ENCODE measurements at places on chromosomes 4 and X. TPM values are rescaled to one million over a fixed set of nuclear protein-coding genes. Genes with fewer than 3 reads are reported as not detected.

- H3K36me3 ChIP-seq, result no peaks in the 10 kb centered on the region
- no peaks in the 10 kb centered on the region for H3K4me1 ChIP-seq
- H3K27me3 ChIP-seq, result no peaks in the 10 kb centered on the region
- H3K27ac ChIP-seq, result peak overlapping the region; percentile 41
- no peak overlapping the region for H3K4me3 ChIP-seq
Measured at GRCh38 chr4:48173056-48173991, 39.3 kb upstream of the TXK start.

DNA sequence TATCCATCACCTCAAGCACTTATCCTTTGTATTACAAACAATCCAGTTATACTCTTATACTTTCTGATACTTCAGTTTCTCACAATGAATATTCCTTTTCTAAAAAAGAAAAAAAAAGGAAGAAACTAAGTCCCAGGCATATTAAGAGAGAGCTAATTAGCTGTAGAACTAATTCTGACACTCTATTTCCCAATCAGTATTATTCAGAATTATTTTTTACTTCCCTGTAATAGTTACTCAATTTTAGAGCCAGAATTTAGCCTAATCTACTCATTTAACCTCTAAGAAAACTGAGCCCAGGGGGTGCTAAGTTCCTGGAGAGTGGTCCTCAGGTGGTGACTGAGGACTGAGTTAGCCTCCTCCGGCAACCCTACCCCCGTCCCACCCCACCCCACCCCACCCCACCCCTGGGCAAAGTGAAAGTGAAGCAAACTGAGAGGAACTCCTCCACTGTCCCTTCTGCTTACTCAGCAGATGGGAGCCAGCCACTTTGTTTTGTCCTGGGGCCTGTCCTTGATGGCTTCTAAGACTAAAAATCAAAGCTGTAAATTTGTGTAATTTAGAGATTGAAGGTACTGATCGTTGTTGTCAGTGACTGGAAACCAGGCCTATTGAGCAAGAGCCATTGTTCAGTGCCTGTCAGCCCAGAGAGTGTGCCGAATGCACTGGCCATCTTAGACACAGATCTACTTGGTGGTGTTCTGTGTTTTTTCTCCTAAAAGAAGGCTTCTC is 162.1 kb downstream of the CBR4 start:
- peak overlapping the region; percentile 99 for H3K27ac ChIP-seq
- peak; percentile 73 for DNase-seq
- no peak overlapping the region for H3K4me3 ChIP-seq
- H3K27me3 ChIP-seq, result no peaks in the 10 kb centered on the region
- peaks cover 3% of the 10 kb centered on the region for H3K4me1 ChIP-seq

PDE6B gene
- 5.4 TPM for total RNA-seq

DNA sequence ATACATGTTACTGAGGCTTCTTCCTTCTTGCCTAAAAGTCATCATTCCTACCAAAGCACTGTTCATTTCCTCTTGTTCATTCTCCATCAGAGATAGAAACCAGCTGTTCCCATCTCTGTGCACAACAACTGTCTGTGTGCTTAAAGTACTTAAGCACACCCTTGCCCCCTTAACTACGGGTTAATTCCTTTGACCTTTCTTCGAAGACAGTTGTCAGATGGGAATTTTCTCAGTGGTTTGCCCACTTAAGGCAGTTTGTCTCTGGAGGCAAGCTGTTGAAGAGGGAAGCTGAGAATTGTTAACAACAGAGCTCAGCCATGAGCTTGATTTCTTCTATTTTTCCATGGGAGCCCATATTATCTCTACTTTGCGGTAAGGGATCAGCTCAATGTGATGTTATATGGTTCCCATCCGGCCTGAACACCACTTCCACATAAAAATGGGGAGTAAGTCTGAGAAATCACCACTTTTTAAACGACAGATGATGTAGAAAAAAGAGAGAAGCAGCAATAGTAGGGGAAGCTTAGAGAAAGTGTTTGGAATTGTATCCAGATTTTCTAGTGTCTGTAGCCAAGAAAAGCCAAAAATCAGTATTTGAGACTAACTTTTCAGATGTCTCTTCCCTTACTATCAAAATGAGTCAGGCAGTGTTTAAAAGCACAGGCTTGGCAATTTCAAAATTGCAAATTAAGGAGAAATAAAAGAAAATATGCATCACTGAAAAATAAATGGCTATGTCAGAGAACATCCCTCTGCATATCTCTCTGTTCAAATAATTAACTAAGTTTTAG is 194.4 kb downstream of the SLIT2 start:
- H3K36me3 ChIP-seq, result no peaks in the 10 kb centered on the region
- no peak overlapping the region for H3K27ac ChIP-seq
- H3K27me3 ChIP-seq, result no peaks in the 10 kb centered on the region

DNA sequence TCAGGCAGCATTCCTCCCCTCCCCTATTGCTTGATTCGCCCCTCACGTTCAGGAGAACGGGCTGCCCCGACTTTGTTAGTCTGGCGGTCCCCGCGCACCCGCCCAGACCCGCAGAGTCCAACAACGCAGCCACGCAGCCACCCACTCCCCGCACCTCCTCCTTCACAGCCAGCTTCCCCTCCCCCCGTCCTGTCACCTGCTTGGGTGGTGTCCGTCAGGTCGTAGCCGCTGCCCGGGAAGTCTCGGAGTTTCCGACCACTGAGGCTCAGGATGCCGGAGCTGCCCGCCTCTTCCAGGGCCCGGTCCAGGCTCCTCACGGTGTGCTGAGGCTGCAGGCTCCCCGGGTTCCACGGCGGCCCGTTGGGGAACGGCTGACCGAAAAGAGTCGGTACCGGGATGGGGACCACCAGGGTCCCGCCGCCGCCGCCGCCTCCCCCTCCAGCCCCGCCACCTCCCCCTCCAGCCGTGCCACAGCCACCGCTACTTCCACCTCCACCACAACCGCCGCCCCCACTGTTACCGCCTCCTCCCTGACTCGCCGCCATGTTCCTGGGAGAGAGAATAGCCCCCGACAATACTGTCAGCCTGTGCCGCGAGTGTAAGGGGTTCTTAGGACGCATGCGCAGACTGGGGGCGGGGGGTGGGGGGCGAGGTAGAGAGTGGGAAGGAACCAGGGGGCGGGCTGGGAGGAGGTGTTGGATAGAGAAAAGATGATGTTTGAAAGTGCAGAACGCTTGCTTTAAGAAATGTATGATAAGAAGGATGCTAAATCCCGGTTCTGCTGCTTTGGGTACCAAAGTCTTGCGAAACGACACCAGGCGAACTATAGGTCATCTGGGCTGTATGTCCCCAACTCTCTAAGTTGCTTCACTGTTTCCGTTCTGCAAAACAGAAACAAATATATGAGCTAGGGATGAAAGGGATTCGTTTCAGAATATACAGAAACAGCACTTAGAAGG is at the start of gene LRCH2:
TSS of gene LRCH2 (minus strand) at position 600 of the 959 bp plus-strand sequence. CDS start at position 545, 55 bp downstream.
- peak within 1 kb of the TSS; percentile 67 for H3K4me3 ChIP-seq
- no peaks in the 10 kb centered on the region for H3K4me1 ChIP-seq
- peak; percentile 66 for DNase-seq
- no peaks in the 10 kb centered on the region for H3K27me3 ChIP-seq
- H3K36me3 ChIP-seq, result no peaks in the 10 kb centered on the region

MSN gene
- total RNA-seq, result 136 TPM

DNA sequence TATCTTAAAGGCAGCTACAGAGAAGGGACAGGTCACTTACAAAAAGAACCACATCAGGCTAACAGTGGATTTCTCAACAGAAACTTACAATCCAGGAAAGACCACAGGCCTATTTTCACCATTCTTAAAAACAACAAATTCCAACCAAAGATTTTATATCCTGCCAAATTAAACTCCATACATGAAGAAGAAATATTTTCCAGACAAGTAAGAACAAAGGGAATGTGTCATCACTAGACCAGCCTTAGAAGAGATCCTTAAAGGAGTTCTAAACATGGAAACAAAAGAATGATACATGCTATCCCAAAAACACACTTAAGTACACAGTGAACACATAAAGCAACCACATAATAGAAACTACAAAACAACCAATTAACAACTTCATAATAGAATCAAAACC is 105.6 kb downstream of the ANXA10 start:
- no peaks in the 10 kb centered on the region for H3K4me1 ChIP-seq
- H3K27me3 ChIP-seq, result no peaks in the 10 kb centered on the region
- no peak overlapping the region for H3K4me3 ChIP-seq
- H3K36me3 ChIP-seq, result no peaks in the 10 kb centered on the region
- DNase-seq, result no peak
- no peak overlapping the region for H3K27ac ChIP-seq

- no peaks in the 10 kb centered on the region for H3K27me3 ChIP-seq
- H3K27ac ChIP-seq, result peak overlapping the region; percentile 66
- H3K36me3 ChIP-seq, result no peaks in the 10 kb centered on the region
- H3K4me1 ChIP-seq, result no peaks in the 10 kb centered on the region
Measured at GRCh38 chrX:103536071-103536470, 16.8 kb upstream of the RAB40A start.

ADAM29 gene
- total RNA-seq, result not detected

- peaks cover 13% of the 10 kb centered on the region for H3K36me3 ChIP-seq
- H3K4me1 ChIP-seq, result peaks cover 16% of the 10 kb centered on the region
- DNase-seq, result no peak
- H3K4me3 ChIP-seq, result no peak overlapping the region
Measured at GRCh38 chrX:71250841-71251240, 3.1 kb downstream of the ZMYM3 start.

GRCh38 chr4:66640233-66640990 is 904.9 kb downstream of the CENPC start:
- no peaks in the 10 kb centered on the region for H3K36me3 ChIP-seq
- H3K27ac ChIP-seq, result no peak overlapping the region
- no peak for DNase-seq
- H3K4me3 ChIP-seq, result no peak overlapping the region
- H3K27me3 ChIP-seq, result no peaks in the 10 kb centered on the region
- H3K4me1 ChIP-seq, result no peaks in the 10 kb centered on the region

DNA sequence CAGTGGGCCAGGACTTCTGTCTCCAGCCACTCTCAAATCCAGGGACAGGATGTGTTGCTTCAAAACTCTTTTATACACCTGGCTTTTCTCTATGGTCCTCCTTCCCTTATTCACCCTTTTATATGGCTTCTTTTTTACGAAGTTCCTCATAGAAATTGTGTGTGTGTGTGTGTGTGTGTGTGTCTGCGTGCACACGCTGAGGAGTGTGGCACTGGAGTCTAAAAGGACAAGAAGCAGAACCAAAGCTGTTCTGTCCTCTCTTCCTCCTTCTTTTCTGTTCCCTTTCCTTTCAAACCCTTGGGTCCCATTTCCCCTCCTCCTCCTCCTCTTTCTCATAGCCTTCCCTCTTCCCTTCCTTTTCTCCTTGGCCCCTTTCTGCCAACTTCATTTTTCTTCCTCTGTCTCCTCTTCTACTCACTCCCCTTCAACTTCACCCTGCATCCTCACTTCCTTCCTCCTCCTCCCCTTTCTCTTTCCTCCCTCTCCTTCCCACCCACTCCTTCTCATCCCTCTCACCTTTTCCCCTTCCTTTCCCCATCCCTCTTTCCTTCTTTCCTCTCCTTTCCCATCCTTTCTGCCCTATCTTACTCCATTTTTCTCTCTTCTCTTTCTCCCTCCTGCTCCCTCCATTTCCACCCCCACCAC is 360.5 kb downstream of the MID1IP1 start:
- no peak overlapping the region for H3K4me3 ChIP-seq
- H3K4me1 ChIP-seq, result peaks cover 8% of the 10 kb centered on the region
- H3K27me3 ChIP-seq, result no peaks in the 10 kb centered on the region

CSN1S1 gene
- total RNA-seq, result not detected

DNA sequence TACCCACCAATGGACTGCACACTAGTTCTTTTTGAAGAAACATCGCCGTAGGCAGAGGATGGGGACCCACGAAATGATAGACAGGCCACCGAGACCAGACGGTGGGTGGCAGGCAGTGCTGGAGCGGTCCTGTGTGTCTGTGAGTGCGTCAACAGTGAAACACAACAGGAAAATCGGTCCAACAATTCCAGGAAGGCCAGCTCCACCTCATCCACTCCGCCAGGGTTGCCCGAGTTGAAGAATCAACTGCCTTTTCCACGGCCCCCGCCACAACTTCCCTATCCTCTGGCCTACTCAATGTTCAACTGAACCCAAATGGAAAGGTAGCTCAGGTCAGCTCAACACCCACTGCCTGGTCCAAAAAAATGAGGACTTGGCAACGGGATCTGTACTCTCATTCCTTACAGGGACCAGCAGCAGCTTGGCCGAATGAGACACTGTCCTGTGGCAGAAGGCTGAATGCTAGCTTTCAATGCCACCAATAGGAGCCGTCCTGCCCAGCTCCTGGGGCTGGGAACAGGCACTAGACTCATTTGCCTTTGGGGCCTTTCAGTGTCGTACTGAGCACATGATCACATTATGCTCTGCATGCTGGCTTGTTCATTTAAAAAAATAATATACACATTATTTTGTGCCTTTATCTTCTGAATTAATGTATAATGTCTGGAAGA is 43.5 kb downstream of the MID1 start:
- H3K4me3 ChIP-seq, result no peak overlapping the region
- peaks cover 19% of the 10 kb centered on the region for H3K4me1 ChIP-seq
- no peak for DNase-seq
- no peaks in the 10 kb centered on the region for H3K36me3 ChIP-seq

DNA sequence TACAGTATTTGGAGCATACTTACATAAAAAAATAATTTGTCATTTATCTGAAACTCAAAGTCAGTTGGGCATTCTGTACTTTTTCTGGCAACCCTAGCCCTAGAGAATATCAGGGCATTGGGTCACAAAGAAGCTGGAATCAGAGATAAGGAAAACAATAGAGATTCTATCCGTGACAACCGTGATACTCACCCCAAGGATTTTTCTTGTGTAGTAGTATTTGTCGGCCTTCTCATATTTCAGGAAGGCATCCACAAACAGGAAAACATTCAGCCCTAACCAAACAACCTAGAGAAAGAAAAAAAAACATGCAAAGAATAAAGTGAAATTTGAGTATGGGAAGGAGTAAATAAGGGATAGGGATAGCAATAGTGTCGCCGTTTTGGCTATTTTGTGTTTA is 3.6 kb downstream of the NOX1 start:
- H3K27me3 ChIP-seq, result no peaks in the 10 kb centered on the region
- DNase-seq, result no peak
- H3K27ac ChIP-seq, result no peak overlapping the region

DNA sequence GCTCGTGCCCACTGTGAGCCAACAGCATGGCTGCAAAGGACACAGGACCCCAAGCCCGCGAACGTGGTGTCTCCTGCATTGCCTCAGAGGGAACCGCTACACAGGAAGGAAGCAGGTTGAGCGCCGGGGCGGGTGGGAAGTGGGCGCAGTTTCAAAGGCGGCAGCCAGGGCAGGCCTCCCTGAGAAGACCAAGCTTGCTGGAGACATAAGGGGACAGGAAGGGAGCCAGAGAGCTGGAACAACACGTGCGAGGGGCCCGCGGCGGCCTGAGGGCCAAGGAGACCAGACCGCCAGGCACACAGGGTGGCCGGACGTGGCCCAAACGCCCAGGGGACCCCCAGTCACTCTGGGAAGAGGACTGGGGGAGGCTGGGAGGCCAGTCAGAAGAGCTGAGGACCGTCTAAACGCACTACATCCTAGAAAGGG is 32.0 kb downstream of the CTBP1 start:
- no peak for DNase-seq
- H3K27ac ChIP-seq, result no peak overlapping the region
- H3K4me1 ChIP-seq, result peaks cover 25% of the 10 kb centered on the region
- no peaks in the 10 kb centered on the region for H3K27me3 ChIP-seq
- H3K4me3 ChIP-seq, result no peak overlapping the region

- H3K4me3 ChIP-seq, result no peak overlapping the region
- H3K27me3 ChIP-seq, result no peaks in the 10 kb centered on the region
- H3K27ac ChIP-seq, result peak overlapping the region; percentile 80
- H3K4me1 ChIP-seq, result no peaks in the 10 kb centered on the region
- no peaks in the 10 kb centered on the region for H3K36me3 ChIP-seq
Measured at GRCh38 chr4:113292371-113293042, 243.1 kb downstream of the ANK2 start.

- H3K27ac ChIP-seq, result no peak overlapping the region
- H3K4me1 ChIP-seq, result no peaks in the 10 kb centered on the region
- H3K4me3 ChIP-seq, result no peak overlapping the region
- H3K27me3 ChIP-seq, result no peaks in the 10 kb centered on the region
- no peaks in the 10 kb centered on the region for H3K36me3 ChIP-seq
Measured at GRCh38 chr4:40210776-40211175, 13.9 kb downstream of the RHOH start.
